ENCODE measurements at places on chromosomes 12 and 14.

- DNase-seq: no peak
These were observed 11.0 kb upstream of the CREBL2 start for GRCh38 chr12:12600659-12601058.

GRCh38 chr12:12608557-12608957 is 3.1 kb upstream of the CREBL2 start:
- peak; percentile 56 for DNase-seq

DNA sequence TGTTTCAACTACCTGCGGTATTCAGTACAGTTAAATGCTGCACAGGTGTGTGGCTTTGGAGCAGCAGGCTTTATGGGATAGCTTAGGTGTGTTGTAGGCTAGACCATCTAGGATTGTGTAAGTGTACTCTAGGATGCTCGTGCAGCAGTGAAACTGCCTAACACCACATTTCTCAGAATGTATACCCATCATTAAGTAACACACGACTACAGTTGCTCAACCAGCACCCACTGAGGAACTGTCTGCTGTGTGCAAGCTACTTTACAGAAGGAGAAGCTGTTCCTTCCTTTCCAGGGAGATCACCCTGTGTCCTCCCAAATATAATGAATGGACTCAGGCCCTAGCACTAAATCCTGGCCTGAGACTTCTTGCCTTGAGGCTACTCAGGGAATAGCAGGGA is 94.8 kb downstream of the SLC24A4 start:
- no peak for DNase-seq

GRCh38 chr12:67649570-67650387 is 1.2 kb downstream of the DYRK2 start:
- peak; percentile 10 for DNase-seq

GRCh38 chr14:63229330-63230059 is 25.3 kb downstream of the RHOJ start:
- no peak for DNase-seq

DNA sequence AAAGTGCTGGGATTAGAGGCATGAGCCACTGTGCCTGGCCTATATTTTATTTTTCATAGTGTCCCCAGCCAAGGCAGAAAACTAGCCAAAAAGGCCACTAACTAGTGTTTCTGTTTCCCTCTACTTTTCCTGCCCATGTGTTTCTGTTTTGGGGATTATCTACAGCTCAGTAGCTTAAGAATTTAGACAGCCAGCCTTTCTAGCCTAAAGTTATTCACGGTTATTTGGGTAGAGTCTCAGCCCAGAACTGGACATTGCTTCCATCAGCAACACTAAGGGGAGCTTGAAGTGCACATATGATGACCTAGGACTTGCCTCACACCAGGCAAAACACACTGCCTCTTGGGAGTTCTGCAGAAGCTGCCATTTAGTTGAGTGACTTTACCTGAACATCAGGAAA is 17.9 kb downstream of the PROX2 start:
- no peak for DNase-seq

DNA sequence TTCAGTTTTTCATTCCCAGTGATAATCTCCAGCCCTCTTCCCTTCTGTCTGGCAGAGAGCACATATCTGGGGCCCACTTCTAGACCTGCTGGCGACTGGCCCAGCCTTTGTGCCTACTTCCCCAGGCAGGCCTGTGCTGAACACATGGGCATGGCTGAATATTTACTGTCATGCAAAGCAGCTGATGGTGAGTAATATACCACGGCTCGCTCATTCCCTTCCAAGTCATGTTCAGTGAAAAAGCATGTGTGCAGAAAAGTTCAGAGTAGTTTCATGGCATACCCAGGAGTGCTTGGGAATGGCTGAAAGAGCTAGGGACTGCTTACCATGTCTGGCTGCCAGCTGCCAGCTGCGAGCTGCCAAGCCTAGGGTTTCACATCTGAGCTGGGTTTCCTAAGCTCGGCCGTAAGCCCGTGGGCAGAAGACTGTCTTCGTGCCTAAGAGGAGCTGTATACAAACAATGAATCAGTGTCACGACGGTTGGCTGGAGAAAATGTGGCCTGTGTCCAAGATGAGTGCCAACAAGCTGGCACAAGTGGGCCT is 179.9 kb upstream of the PELI2 start:
- no peak for DNase-seq

- DNase-seq: no peak
These were observed 184.7 kb downstream of the MED13L start for GRCh38 chr12:116092776-116093175.

GRCh38 chr14:103314496-103315277 is 19.4 kb upstream of the EIF5 start:
- no peak for DNase-seq

- DNase-seq: no peak
These were observed 98.8 kb upstream of the RGS6 start for GRCh38 chr14:71833476-71833875.

DNA sequence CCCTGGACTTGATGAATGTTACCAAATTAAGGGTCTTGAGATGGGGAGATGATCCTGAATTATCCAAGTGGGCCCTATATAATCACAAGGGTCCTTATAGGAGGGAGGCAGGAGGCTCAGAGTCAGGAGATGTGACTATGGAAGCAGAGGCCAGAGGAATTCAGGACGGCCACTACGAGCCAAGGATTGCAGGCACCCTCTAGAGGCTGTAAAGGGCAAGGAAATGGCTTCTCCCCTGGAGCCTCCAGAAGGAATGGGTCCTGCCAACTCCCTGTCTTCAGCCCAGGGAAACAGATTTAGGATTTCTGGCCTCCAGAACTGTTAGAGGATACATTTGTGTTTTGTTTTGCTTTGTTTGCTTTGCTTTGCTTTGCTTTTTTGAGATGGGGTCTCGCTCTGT is 8.8 kb downstream of the BDKRB1 start:
- peak; percentile 28 for DNase-seq

DNA sequence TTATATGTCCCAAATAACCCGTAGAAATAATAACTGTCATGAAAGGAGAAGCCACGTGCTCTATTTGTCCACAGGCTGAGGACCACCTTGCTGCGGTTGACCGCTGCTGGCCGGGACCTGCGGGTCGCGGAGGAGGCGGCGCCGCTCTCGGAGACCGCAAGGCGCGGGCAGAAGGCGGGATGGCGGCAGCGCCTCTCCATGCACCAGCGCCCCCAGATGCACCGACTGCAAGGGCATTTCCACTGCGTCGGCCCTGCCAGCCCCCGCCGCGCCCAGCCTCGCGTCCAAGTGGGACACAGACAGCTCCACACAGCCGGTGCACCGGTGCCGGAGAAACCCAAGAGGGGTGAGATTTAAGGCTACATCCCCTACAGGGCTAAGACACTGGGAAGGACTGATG is 21.0 kb downstream of the RPGRIP1 start:
- DNase-seq: peak; percentile 28

DNA sequence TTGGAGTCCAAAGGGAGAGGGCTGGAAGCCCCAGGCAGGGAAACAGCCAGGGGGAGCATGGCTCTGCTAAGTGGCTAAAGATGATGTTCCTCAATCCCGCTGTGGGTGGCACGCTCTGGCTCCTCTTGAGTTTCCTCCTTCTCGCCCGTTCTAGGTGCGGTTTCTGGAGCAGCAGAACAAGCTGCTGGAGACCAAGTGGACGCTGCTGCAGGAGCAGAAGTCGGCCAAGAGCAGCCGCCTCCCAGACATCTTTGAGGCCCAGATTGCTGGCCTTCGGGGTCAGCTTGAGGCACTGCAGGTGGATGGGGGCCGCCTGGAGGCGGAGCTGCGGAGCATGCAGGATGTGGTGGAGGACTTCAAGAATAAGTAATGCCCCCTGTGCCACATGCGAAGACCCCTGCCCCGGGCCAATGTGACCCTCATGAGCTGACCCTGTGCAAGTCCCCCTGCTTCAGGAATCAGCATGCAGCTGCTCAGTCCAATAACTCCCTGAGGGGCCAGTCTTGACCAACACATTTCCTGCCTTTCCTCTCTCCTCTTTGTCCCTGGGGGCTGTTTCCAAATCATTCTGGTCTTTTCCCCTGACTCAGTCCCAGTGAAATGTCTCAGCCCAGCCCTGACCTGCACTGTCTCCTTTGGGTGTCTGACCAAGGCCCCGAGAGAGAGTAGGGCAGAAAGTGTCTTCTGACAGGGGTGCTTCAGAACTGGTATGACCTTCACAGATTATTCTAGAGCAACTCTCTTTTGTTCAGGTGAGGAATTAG is 2.1 kb downstream of the KRT7 start:
- DNase-seq: no peak

DNA sequence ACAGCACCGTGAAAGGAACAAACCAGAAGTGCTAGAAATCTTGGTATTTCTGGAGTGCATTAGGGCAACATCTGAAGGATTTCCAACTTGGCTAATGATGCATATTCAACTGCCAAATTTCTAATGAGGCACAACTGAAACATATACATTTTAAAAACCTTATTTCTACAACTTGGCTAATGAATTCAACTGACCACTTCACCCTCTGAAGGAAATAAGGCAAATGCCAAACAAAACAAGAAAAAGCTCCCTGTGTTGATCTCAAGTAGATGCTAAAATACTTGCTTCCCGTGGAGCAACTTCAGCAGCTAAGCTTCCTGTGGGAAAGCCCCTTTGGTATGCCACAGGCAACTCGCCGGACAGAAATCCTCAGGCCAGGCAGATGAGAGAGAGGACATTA is 167.1 kb downstream of the TTC7B start:
- DNase-seq: no peak

GRCh38 chr14:95313707-95314106 is 6.0 kb downstream of the CLMN start:
- DNase-seq: no peak

- DNase-seq: no peak
These were observed 45.9 kb downstream of the TSPAN9 start for GRCh38 chr12:3122841-3123678.

GRCh38 chr12:18799561-18799960 is 61.6 kb downstream of the CAPZA3 start:
- no peak for DNase-seq

GRCh38 chr14:20714593-20715250 is 26.2 kb downstream of the ANG start:
- no peak for DNase-seq

DNA sequence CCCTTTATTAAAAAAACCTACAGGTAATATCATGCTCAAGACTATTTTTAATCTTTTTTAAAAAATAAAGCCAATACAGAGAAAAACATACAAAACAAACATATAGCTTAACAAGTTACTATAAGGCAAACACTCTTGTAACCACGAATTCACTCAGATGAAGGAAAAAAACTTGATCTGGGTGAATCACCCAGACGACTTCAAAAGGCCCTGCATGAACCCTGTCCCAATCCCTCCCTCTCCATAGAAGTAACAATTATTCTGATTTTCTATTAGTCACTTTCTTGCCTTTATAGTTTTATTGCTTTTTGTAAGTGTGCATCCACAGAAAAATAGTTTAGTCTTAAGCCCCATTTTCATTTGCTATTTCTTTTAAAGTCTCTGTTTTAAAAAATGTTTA is 72.6 kb downstream of the LRP6 start:
- DNase-seq: peak; percentile 58

- no peak for DNase-seq
These were observed 46.0 kb upstream of the ESRRB start for GRCh38 chr14:76329951-76330350.

- DNase-seq: no peak
These were observed 105.8 kb downstream of the BMP4 start for GRCh38 chr14:53850714-53851296.

GRCh38 chr12:102567031-102567985 is 86.9 kb upstream of the IGF1 start:
- peak; percentile 42 for DNase-seq

- peak; percentile 61 for DNase-seq
These were observed 747 bp downstream of the HSPB8 start for GRCh38 chr12:119179335-119180021.

DNA sequence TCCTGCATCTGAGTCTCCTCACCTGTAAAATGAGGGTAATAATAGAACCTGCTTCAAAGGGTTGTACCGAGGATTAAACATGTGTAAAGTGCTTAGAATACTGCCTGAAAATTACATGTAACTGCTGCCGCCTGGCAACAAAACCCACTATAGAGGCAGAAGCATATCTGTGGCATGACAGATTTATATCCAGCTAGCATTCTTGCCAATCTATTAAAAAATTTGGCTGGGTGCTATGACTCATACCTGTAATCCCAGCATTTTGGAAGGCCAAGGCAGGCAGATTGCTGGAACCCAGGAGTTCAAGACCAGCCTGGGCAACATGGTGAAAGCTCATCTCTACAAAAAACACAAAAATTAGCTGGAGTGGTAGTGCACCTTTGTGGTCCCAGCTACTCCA is 16.4 kb upstream of the KSR2 start:
- DNase-seq: no peak

DNA sequence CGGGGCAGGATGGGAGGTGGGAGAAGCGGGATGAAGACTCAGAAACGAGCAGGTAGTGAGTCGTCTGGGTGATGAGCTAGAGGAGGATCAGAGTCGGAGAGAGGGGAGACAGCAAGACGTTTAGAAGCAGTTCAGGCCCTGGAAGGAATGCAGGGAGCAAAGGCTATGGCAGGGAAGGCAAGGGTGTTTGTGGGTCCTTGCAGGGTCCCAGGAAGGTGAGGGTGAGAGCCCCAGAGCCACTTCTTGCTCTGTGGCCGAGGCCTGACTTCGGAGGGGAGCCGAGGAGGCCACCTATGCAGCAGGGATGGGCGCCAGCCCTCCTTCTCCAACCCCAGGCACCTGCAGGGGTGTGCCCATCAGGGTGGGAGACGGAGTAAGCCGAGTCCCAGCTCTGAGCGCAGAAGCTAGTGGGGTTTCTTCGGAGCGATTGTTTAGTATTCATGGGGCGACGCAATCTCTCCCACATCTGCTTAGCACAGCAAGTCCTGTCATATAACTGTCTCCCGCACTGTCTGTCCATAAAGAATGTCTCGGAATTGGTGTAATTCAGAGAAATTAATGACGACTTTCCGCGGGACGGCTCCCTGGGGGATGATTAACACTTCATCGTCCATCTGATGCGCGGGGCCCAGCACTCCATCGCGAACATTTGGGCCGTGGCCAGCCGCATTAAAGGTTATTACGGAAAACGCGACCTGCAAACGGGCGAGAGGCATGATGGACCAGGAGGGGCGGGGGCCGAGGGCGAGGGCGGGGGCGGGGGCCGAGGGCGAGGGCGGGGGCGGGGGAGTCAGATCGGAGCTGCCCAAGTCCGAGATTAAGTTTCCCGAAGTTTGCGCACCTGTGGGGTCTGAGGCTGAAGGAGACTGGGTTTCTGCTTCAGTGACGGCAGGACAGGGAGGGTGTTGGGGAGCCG is 12.2 kb upstream of the CALCOCO1 start:
- DNase-seq: no peak

- no peak for DNase-seq
These were observed 219.3 kb downstream of the C12orf50 start for GRCh38 chr12:87809916-87810315.

- DNase-seq: no peak
These were observed 245.0 kb upstream of the PELI2 start for GRCh38 chr14:55873169-55873568.

- DNase-seq: no peak
These were observed 23.0 kb downstream of the GLRX5 start for GRCh38 chr14:95557832-95558231.

DNA sequence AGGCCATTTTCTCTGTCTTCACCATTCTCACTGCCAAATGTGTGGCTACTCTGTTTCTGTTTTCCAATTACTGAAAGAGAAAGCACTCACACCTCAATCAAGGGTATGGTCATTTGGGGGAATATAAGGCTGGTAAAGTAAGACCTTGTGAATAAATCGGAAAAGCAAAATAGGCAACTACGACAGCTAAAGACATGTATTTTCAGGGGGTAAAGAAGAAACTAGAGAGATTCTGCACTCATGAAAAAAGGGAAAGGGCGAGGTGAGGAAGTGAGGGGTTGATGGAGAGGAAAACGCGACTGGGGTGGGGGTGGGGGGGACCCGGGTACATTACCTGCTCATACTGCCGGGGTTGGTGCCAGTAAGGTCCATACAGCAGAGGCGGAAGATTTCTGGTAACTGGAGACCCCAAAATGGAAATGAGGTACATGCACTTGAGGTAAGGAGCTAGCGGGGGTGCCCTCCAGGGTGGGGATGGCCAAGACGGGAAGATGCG is 19.3 kb downstream of the CHD8 start:
- DNase-seq: no peak

All from SW480 (cell line).